IPS-NIHi11 (cell line): ENCODE measurements at places on chromosomes 6 and 20.

GRCh38 chr6:17389274-17389847 is 4.0 kb upstream of the CAP2 start:
- DNase-seq, result no peak

GRCh38 chr6:53378208-53378607 is 29.5 kb upstream of the ELOVL5 start:
- DNase-seq, result no peak

DNA sequence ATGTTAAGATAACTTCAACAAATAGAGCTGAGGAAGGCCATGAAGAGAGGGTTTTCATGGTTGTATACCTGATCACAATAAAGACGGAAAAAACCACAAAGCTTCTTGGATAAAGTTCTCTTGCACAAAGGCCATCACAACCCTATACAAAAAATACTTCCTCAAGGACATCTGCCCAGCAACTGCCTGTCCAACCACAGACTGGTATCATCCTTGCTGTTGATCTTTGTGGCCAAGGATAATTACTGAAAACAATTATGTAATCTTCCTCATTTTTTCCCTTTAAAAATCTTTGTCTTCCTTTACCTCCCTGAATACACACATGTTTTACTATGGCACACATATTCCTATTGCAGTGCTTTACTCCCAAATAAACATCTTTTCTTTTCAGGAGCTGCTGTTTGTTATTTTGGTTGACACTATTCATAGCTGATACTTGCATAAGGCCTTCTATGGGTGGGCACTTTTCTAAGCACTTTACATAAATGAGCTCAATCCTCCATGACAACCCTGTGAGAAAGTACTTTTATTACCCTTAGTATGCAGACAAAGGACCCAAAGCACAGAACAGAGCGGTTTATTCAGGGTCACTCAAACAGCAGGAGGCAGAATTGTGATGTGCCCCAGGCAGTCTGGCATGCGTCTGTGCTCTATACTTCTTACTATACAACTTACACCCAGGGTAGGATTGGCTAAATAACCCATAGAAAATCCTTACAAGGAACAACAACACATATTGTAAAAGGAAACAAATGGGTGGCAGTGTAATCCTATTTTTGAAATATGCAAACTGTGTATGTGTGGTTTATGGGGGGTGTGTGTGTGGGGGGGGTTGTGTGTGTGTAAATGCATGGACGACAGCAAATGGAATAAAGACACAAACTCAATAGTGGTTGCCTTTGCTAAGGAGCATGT is 35.1 kb downstream of the SNRNP48 start:
- DNase-seq, result peak; percentile 45

DNA sequence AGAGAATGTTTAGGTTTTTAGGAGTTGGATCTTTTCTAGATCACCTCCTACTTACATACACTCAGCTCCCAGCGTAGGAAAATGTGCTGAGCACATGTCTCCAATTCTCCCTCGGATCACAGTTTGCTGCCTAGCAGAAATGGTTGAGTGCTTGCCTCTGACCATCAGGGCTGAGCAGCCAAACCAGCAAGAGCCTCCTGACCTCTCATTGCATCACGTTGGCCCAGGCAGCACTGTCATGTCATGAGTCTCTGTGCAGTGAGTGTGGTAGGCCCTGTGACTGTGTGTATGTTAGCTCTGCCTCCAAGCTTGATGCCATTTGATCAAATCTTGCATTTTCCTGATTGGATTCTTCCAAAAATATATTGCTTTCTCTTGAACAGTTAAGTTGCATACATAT is 112.0 kb downstream of the LRRC1 start:
- no peak for DNase-seq

GRCh38 chr6:80489911-80490635 is 383.6 kb downstream of the BCKDHB start:
- no peak for DNase-seq

DNA sequence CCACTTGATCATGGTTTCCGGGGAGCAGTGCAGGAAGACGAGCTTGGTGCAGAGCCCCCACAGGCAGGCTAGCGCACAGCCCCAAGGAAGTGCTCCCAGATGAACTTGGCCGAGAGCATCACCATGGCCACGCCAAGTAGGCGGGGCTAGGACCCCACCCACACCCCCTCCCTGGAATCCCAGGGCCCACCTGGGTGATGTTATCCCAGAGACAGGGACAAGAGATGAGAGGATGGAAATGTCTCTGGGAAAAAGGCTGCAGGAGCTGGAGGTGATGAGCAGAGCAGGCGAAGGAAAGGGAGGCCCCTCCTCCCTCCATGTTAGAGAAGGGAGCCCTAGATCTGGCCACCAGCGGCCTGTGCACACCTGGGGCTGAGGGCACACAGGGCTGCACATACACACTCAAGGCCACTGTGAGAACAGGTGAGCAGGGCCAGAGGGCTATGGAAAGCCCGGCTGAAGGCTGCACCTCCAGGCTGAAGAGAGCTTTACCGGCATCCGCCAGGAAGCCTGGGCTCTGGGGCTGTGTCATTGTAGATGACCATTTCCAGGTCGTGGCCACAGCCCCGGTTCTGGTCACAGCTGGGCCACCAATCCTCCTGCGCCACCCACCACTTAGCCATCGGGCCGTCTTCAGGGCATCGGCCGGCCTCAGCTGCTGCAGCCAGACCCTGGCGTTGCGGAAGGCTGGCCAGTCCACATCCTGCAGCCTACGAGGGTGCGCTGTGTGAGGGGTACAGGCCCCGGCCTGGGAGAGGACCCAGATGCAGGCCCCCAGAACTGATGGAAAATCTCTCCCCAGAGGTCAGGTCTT is 24.9 kb downstream of the NPEPL1 start:
- DNase-seq, result no peak

- no peak for DNase-seq
Measured at GRCh38 chr20:13322198-13322597, 101.1 kb downstream of the ISM1 start.

DNA sequence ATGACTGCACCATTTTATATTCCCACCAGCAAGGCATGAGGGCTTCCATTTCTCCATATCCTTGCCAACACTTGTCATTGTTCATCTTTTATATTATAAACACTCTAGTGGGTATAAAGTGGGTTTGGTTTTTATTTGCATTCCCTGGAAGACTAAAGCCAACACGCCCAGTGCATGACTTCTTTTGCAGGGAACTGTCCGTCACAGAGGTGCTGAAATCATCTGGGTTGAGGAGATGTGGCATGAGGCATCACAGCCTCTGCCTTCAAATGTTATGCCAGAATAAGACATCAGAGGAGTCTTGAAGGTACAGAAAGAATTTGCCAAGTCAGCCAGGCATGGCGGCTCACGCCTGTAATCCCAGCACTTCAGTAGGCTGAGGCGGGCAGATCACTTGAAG is 29.9 kb upstream of the FAM210B start:
- peak; percentile 48 for DNase-seq

DNA sequence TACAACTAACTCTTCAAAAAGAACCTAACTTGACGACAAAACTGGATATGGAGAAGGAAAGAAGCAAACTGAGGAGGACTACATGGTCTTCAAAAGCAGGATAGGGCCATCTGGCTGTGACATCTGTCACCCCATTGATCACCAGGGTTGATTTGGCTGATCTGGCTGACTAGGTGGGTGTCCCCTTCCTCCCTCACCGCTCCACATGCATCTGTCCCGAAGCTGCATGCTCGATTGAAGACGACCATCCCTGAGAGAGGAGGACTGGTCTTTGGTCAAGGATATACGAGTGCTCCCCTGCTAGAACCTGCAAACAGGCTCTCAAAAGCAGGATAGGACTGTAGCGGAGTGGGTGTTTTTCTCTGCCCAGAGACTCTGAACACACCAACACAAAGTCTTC is 21.7 kb downstream of the CPNE1 start:
- no peak for DNase-seq

- peak; percentile 32 for DNase-seq
Measured at GRCh38 chr20:13200767-13201500, 20.1 kb upstream of the ISM1 start.

- DNase-seq, result no peak
Measured at GRCh38 chr20:18139832-18140231, 2.2 kb downstream of the KAT14 start.

DNA sequence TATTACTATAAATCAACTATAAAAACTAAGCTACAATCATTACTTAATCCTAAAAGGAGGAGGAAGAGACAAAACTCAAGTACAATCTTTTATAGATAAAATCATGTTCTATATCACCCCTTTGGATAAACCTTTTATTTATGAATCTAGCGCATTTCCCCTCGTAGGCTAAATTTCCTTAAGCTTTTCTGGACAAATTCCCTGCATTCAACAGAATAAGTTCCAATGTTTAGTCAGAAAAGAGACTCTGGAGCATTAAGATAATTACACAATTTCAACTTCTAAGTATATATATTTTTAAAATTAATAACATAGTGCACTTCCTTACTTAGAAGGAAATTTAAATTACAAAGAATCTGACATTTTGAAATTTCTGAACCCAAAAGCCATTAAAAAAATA is 37.9 kb downstream of the ATXN1 start:
- no peak for DNase-seq

DNA sequence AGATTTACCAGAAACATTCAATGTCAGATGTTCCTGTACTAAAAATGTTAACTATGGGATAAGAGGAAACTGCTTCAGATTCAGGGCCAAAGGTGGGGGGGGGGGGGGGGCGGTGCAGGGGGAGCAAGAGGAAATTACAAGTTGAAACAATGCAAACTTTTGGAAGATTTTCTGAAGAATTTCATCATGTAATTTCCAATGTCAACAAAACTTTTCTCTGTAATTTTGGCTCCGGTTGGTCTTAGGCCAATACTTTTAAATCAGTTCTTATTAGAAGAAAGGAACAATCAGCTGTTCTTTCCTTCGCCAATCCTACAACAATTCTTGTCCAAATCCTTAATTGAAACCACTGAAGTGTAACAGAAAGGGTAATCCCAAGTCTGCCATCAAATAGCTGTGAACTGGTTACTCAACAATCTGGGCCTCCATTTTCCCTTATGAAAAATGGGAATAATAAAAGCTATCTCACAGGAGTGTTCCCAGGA is 13.1 kb downstream of the UQCC1 start:
- no peak for DNase-seq

DNA sequence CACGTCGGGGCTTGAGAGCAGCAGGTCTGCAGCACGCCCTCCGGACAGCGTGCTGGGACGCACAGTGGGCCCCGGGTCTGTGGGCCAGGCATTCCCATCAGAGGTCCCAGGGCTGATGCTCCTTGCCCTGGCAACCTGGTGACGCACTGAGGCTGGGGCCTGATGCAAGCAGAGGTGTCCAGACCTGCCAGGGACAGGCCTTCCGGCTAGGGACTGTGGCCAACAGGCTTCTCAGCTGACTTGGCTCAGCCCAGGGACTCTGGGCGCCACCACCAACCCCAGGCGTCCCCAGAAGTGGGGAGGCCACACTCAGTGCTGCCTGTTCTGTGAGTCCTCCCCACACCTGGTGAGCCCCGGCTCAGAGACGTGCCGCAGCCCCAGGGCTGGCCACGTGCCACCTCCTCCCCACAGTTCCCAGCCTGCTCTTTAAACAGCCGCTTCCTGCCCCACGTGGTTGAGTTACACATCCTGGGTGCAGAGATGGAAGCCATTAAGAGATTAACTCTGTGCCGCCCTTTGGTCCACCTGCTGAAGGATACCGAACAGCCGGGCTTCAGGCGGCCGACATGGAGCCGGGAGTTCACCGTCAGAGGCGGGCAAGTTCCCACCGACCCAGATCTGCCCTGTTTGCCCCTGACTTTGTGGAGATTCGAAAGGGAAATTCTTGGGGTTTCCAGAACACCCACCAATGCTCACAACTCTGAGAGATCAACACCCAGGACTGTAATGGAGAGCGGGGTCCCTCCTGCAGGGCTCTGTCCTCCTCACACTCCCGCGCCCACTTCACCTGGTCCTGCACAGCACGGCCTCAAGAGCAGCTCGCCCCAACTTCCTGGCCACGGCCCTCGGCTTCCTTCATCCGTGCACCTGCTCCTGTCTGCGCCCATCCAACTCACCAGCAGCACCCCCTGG is 37.6 kb upstream of the ZBP1 start:
- peak; percentile 6 for DNase-seq

DNA sequence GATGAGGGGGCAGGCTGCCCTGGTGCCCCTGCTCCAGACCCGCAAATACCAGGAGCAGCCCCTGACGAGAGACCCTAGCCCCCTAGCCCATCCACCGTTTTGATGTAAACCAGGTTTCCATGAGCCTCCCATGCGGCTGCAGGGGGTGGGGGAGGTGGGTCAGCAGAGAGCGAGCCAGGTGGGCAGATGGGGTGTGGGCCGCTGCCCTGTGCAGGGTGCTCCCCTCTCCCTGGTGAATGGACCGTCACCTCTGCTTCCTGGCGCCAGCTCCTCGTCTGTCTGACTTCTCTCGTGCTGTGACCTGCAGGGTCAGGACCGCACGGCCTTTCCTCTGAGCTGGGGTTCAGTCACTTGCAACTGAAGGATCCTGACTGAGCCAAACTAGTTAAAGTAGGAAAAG is 15.7 kb upstream of the BHLHE23 start:
- no peak for DNase-seq

- DNase-seq, result no peak
Measured at GRCh38 chr6:21085211-21085610, 508.3 kb upstream of the SOX4 start.

- DNase-seq, result no peak
Measured at GRCh38 chr20:32315399-32315798, 37.9 kb downstream of the KIF3B start.

DNA sequence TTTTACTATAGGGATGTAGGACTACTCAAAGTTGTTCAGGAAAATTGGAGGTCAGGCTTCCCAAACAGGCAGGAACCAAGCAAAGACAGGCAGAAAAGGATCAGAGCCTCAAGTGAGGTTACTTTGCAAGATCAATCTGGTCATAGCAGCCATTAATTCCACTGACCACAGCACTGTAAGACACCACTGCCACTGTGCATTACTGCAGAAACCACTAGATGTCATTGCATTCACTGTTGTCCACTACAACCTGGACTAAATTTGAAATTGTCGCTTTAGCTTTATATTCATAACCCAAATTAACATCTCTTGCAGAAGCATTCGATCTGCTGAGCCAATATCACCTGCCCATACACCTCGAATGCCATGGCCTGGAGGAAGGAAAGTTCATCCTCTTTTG is 126.9 kb upstream of the UFL1 start:
- peak; percentile 24 for DNase-seq

- DNase-seq, result peak; percentile 68
Measured at GRCh38 chr20:57106030-57106682, 160.3 kb downstream of the BMP7 start.

- no peak for DNase-seq
Measured at GRCh38 chr6:12324748-12325147, 34.6 kb downstream of the EDN1 start.
